Cardiac fibroblast (primary cell): ENCODE measurements at places on chromosomes 1 and 21.

DNA sequence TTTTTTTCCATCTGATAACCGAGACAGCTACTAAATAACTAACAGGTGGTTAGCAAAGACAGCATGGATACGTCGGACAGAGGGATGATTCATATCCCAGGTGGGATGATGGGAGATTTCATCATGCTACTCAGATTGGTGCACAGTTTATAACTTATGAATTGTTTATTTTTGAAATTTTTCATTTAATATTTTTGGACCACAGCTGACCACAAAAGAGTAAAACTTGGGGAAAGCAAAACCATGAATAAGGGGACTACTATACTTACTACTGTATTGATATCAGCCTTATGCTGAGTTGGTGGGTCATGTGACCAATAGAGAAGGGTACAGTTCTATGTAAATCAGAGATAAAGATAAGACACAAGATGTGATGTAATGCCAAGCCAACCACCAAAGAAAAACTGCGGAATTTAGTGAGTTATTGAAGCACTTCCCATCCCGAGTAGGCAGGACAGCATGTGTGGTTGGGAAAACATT, 248.1 kb upstream of the C1orf105 start:
- DNase-seq, result peak; percentile 29

DNA sequence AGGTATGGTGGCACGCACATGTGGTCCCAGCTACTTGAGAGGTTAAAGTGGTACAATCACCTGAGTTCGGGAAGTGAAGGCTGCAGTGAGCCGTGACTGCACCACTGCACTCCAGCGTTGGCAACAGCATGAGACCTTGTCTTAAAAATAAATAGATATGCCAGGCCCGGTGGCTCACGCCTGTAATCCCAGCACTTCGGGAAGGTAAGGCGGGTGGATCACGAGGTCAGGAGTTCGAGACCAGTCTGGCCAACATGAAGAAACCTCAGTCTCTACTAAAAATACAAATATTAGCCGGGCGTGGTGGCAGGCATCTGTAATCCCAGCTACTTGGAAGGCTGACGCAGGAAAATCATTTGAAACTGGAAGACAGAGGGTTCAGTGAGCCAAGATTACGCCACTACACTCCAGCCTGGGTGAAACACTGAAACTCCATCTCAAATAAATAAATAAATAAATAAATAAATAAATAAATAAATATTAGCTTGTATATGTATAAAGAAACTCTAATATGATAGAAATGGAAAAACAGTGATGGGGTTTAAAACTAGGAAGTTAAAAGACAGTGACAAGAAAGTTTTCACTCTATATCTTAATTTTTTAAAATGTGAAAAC, 18.8 kb downstream of the GATAD2B start:
- peak; percentile 32 for DNase-seq

GRCh38 chr1:108816049-108816893, 40.6 kb downstream of the AKNAD1 start:
- peak; percentile 96 for DNase-seq

DNA sequence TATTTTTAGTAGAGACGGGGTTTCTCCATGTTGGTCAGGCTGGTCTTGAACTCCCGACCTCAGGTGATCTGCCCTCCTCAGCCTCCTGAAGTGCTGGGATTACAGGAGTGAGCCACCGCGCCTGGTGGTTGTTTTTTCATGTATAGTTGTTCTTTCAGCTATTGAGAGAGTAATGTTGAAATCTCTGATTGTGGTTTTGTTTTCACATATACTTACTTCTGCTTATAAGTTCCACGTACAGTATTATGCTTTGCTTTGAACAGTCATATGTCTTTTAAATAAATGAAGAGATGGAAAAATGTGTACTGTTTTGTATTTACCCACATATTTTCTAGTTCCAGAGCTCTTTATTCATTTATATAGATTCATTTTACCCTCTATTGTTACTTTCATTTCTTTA, 44.5 kb downstream of the MARK1 start:
- no peak for DNase-seq

GRCh38 chr1:247180581-247180980, 8.8 kb upstream of the ZNF124 start:
- DNase-seq, result no peak

DNA sequence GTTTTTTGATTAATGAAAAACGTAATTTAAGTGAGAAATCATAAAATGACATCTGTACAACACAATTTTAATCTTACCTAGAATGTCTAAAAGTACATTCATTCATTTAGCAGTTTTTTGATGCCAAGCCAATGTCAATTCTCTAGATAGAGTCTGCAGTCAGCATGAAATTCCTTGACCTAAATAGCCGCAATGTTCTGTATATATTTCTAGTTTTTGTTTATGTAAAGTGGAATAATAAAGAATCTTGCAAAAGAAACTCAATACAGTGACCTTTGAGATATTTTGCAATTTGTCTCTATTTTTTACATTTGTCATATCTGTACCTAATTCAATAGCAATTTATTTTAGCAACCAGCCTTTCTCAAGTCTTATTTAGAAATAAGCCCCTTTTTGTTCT, 176.0 kb downstream of the ATP6V1G3 start:
- DNase-seq, result peak; percentile 22

DNA sequence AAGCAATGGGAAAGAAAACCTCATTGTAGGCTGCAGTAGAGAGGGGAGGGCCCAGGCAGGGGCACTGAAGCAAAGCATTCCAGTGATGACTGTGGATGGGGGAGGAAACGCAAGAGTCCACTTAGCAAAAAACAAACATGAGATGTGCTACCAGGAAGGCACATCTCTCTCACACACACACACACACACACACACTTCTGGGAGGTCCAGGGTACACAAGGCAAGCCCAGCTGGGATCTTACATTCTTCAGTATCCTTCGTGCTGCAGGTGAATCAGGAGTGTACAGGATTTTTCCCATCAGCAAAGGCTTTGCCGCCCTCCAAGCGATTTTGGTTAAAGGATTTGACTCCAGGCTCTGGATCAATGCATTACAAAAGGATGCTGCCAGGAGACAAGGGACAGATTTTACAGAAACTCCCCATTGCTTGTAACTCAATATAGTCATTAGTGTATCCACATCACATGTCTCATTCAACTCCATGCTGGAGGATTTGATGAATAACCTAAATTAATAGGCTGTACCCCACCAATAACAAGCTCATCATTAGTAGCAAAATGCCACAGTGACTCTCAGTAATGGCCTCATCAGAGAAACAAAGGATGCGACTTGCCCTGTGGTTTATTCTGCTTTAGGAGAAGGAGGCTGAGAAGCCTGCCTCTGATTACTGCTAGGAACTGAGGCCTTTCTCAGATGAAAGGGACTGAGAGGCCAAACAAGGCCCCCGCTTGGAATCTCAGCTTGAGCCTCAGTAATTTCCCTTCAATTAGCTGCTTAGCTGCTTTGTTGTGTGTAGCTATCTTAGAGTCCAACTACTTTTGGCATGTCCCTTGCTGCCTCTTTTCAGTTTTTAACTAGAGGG, 41.6 kb downstream of the ABCA4 start:
- no peak for DNase-seq

DNA sequence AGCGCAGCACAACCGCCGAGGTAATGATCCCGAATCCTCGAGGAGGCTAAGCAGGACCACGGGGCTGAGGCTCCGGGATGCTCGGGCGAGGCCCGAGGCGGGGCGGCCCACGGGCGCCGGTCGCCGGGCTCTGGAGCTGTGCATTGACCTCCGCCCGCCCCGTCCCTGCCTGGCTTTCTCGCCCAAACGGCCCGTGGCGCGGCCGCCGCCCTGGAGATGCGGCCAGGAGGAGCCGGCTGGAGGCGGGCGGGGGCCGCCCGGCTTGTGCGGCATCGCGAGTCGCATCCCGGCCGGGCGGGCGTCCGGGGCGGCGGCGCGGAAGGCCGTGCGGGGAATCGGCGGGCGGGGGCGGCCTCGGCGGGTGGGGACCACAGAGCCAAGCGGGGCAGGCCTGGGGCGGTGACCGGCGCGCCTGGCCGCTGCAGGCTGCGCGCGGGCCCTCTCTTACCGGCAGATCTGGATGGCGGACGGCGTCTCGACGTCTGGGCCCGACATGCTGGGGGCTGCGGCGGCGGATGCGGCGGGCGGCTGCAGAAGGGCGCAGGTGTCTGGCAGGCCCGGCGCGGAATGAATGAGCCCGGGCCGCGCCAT, 663 bp downstream of the ACOT7 start:
- DNase-seq, result no peak

GRCh38 chr1:157230500-157230899, 92.3 kb upstream of the ETV3 start:
- DNase-seq, result no peak

DNA sequence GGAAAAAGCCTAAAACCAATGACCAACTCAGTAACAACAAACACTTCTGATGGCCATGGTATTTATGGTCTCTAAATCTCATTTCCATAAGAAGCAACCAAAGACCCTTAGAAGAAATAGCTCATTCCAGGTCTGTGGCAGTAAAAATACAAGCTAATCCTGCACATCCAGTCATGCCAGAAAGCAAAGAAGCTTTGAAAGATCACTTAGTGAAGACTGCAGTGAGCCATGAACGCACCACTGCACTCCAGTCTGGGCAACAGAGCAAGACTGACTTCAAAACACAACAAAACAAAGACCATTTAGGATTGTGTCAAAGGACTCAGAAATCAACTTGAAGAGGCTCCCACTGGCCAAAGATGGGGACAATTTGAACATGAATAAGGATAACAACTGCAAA, 18.4 kb upstream of the ELK4 start:
- no peak for DNase-seq

- DNase-seq, result no peak
Measured at GRCh38 chr21:27803571-27803970, 836.7 kb upstream of the ADAMTS5 start.

DNA sequence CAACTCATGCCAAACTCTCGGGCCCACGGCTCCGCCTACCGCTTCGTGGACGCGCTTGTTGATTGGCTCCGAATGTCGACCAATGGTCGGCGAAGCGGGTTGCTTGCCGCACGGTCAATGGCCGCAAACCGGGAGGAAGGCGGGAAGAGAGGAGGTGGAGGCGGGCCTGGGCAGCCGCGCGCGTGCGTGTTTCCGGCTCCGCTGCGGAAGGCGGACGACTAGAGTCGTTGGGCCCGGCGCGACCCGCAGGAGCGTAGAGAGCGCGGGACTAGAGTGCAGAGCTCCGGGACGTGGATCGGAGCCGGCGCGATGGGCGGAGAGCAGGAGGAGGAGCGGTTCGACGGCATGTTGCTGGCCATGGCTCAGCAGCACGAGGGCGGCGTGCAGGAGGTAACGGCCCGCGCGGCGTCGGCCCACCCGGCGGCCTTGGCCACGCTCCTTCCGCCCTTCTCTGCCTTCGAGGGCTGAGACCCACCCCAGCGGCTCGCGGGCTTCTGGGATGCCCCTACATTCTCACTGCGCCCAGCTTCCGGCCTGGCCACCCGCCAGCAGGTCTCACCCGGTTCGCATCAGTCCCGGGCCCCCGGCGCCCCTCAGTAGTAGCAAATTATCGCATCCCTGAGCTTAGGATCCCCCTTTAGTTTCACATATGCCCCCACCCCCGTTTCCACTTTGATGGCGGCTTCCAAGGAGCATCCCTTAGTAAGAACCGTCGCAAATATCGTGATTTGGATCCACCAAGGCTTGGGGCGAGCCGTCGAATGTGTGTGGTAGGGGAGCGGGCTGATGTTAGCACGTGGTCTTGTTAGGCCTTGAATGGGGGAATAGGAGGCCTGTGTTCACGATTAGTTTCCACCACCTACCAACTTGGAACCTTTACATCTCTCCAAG, at the start of gene NUDC:
Gene NUDC (plus strand): TSS at position 204 of the 891 bp plus-strand sequence. CDS start 106 bp downstream, at position 310.
- DNase-seq, result peak; percentile 97

GRCh38 chr1:30912224-30912623, 3.7 kb upstream of the SDC3 start:
- DNase-seq, result no peak

- peak; percentile 28 for DNase-seq
Measured at GRCh38 chr1:160149716-160150115, 1.7 kb upstream of the ATP1A4 start.

DNA sequence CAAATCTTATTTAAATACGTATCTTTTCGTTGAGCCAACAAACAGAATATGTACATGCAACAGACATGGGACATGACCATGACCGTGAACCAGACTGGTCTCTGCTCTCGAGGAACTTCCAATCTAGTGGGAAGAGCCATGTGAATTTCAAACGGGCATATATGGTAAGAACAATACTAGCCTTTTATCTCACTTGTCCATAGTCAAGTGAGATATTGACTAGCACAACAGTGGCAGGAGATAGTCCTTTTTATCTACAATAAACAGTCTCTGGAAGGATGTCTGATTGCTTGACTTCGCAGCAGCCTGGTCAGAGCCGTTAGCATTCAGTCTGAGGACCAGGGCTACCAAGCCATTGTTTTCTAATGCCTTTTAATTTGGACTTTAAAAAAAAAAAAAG, 12.6 kb upstream of the PLA2G2C start:
- DNase-seq, result no peak

- DNase-seq, result no peak
Measured at GRCh38 chr1:45526135-45526644, 4.5 kb upstream of the PRDX1 start.

GRCh38 chr1:231786126-231786525, 159.5 kb downstream of the DISC1 start:
- DNase-seq, result no peak

- DNase-seq, result no peak
Measured at GRCh38 chr1:201391651-201392511, 7.2 kb downstream of the LAD1 start.

DNA sequence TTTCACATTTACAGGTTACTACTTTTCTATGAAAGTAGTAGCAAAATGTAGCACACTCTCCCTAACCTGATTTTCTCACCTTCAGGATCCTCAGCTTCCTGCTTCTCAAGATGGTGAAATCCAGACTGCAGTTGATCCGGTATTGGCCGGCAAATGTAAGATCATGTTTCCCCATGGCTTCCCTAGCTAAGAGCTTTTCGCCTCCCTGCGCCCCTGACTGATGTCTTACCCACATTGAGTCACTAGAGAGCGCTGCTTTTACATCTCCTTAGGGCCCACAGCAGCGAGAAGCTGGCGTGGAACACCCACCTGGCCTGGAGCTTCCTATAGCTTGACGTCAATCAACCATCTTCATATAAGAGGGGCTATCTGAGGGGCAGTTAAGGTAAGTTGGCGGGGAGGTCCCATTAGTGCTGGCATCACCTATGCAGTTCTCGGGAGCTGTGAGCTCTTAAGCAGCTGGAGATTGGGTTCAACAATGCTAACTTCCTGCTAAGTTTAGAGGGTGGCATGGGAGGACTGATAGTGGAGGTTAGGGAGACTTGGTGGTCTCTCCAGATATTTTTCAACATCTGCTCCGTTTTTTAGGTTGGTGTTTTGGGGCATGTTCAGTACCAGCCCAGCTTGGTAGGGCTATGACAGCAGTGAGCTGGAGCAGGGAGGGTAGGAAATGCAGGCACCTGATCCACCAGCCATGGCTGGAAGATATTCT, 5.5 kb downstream of the PTPN7 start:
- peak; percentile 80 for DNase-seq

DNA sequence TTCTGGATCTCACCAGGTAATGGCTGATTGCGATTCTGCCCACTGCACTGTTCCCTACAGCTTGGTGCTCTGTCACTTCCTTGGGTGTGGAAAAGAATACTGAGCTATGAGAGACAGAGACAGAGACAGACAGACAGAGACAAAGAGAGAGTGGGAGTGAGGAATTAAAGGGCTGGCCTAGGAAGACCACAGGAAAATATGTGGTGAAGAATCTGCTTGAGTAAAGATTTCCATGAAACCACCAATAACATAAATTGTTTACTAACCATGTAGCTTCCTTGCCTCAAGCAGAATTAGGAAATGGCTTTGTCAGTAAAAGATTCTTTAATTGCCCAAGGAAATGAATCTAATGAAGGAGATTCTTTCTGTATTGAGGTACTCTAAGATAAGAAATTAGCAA, 54.4 kb downstream of the MPZL1 start:
- peak; percentile 29 for DNase-seq
